ENCODE measurements at places on chromosomes 13 and 19.

GRCh38 chr13:82627183-82627582 lies 1255.1 kb downstream of the SLITRK1 start:
- no peak for DNase-seq

DNA sequence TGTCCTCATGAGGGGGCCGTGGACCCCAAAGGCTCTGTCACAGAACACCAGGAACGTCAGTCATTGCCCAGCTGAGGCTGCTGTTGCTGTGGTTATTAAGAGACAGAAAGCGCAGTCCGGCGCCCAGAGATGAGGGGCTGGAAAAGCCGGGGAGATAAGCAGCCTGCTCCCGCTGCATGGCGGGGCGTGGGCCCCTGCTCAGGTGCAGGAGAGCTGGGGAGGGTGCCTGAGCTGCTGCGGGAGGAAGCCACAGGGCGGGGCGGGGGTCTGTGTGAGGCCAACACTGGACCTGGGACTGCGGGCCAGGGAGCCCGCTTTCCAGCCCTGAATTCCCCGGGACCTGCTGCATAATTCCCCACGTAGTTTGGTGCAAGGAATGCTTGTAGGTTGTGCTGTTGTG lies 11.3 kb downstream of the SOX1 start:
- DNase-seq: no peak

- DNase-seq: no peak
Observed at GRCh38 chr19:10379880-10380312, 476 bp downstream of the TYK2 start.

- no peak for DNase-seq
Observed at GRCh38 chr13:23175920-23176319, 4.9 kb upstream of the SGCG start.

DNA sequence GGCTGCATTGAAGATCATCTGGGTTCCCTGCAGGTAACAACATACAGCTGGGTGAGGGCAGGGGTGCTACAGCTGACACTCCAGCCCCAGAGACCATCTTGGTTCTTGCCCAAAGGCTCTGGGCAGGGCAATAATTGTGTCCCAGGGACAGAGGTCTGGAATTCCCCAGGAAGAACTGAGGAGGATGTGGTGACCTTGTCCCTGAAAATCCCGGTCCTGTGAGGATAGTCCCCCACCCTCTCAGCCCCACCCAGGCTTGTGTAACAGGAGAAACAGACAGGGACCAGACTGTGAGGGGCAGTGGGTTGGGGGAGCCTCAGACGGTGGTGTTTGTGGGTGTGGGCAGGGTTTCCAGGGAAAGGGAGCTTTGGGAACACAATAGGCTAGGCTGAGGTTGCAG lies 63.5 kb downstream of the COLGALT1 start:
- no peak for DNase-seq

DNA sequence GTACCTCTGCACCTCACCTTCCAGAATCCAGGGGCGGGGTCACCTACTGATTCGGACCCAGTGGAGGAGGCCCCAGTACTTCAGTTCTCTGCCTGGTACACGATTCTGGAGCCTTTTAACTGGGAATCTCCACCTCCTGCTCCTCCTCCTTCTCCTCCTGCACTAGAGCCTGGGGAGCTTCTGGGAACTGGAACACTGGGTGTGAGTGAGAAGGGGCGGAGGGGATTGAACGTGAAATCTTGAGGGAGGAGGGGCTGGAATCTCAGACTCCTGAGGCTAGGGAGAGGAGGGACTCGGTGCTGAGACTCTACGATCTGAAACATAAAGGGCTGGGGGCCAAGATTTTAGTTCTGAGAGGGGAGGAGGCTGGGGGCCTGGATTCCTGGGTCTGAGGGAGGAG lies at the start of gene KLK8:
Gene KLK8, minus strand, starts transcription at position 90 of the 400 bp plus-strand sequence. CDS start 437 bp downstream, outside the sequence.
- no peak for DNase-seq

DNA sequence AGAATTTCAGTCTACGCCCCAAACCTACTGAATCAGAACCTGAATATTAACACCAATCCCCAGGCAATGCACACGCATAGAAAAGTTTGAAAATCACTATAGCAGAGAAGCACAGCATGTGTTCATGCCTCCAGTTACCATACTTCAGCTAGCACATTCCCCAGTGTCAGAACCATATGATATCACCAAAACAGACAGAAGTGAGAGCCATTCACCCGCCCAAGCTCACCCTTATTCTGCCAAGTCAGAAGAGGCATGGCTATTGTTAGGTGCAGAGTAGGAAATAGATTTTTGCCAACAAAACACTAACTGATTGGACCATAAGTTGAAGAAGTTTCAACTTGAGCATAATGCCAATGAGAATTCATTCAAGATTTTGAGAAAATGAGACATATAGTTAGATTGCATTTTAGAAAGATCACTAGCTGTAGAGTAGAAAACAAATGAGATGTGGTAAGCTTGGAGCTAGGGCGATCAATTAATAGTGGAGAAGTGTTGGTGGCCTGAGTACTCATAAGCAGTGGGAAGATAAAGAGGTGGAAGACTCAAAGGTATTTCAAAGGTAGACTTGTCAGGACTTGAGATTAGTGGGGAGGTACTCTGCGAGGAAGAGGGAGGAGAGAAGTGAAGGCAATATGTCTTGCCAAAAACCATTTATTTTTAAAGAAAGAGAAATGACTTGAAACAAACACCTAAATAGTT lies 492.4 kb downstream of the SUCLA2 start:
- no peak for DNase-seq

GRCh38 chr13:48160606-48161278 lies 65.8 kb upstream of the MED4 start:
- peak; percentile 42 for DNase-seq

DNA sequence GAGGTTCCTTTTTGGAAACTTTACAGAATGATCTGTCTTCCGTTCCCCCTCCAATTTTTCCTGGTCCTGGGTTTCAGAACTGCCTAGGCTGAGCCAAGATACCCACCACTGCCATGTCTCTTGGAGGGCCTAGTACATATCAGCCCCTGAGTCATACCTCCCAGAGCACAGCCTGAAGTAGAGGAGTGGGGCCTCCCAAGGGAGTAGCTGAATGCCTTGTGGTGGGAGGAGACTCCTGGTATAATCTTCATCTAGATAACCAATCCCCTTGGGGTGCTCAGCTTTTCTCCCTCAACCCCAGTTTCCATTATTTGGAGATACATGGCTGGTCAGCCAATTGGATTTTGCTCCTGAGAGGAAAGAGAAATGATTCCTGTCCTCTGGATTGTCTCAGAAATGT lies 30.3 kb downstream of the ZNF763 start:
- peak; percentile 5 for DNase-seq

- DNase-seq: no peak
Observed at GRCh38 chr13:50396001-50396400, 380.8 kb downstream of the KCNRG start.

GRCh38 chr13:67090856-67091255 lies 139.3 kb downstream of the PCDH9 start:
- no peak for DNase-seq

DNA sequence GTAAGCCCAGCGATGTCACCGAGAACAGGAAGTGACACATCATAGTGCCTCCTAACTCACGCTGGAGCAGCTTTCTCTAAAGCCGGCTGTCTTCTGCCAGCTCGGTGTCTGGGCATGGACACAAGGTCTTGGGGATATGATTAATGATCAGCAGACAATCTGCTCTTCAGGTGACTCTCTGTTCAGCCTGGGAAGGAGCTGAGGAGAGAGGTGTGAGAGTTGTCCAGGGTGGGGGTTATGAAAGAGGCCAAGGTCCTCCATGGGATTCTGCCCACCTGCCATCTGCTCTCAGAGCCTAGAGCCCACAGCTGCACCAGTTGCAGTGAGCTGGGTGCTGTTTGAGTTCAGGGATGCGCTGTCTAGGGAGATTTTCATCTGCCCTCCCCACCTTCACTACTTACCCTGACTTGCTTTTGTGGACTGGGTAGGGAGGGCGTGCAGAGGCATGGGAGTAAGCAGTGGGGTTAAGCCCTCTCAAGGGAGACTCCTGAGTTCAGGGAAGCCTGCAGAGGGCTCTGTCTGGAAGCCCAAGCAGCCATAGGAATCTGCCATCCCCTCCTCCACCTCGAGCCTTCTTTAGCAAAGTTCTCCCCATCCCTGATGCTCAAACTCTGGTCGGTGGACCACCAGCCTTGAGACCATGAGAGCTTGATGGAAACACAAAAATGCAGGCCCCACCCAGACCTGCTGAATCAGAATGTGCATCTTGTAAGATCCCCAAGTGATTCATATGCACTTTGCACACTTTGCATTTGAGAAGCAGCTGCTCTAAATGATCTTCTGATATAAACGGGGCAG lies 539.7 kb downstream of the RFC3 start:
- DNase-seq: no peak

GRCh38 chr13:23668562-23668961 lies 98.3 kb downstream of the TNFRSF19 start:
- DNase-seq: no peak

- DNase-seq: no peak
Observed at GRCh38 chr13:67549331-67549730, 319.2 kb upstream of the PCDH9 start.

DNA sequence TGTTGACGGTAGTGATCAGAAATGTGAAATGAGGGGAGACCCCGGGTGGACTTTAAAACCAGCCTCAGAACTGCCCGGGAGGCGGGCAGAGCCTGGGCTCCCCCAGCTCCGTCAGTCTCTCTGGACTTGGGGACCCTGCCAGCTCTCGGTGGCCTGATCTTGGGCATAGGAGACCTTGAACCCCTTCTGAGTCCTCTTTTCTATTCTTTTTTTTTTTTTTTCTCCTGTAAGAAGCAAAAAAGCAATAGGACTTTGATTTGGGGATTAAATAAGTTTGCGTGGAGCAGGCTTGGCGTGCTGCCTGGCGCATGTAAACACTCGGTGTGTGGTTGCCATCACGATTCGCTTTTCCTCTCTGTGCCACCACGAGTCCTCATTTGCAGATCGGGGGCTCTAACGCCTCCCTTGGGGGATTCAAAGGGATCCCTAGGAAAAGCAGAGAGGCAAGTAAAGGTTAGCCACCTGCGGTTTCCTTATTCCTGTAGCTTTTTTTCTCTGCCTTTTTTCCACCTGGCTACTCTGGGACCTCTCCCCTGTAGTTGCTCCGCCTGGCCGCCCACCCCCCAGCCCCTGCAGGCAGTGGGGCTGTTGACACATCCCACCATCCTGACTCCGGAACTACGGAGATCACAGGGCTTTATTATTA lies 1.3 kb downstream of the SAFB start:
- peak; percentile 11 for DNase-seq

- no peak for DNase-seq
Observed at GRCh38 chr19:45475537-45476291, 7.9 kb downstream of the FOSB start.

GRCh38 chr13:96299235-96299634 lies 209.3 kb downstream of the HS6ST3 start:
- DNase-seq: no peak

DNA sequence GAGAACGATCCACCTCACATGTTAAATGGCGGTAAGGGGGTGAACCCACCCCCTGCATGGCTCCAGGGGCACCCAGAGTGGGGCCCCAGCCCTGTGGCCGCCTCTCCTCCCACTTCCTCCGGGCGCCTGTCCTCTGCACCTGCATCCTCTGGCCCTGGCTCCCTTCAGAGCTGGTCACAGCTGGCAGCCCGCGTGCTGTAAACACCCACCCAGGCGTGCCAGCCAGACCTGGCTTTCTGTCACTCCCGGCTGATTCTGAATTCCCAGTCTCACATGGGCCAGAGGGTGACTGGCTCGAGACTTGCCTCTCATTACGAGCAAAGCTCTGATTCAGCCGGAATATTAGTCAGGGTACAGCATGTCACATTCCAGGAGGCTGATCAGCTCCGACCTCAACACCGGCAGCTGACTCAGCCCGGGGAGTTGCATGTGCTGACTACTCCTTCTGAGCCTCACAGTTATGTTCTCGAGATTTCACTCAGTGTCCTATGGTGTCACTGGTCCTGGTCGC lies 75.1 kb downstream of the GNG7 start:
- peak; percentile 66 for DNase-seq

DNA sequence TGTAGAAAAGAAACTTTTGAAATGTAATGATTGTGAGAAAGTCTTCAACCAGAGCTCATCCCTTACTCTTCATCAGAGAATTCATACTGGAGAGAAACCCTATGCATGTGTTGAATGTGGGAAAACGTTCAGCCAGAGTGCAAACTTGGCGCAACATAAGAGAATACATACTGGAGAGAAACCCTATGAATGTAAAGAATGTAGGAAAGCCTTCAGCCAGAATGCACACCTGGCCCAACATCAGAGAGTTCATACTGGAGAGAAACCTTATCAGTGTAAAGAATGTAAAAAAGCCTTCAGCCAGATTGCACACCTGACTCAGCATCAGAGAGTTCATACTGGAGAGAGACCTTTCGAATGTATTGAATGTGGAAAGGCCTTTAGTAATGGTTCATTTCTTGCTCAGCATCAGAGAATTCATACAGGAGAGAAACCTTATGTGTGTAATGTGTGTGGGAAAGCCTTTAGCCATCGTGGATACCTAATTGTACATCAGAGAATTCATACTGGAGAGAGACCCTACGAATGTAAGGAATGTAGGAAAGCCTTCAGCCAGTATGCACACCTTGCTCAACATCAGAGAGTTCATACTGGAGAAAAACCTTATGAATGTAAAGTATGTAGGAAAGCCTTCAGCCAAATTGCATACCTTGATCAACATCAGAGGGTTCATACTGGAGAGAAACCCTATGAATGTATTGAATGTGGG lies 19.3 kb downstream of the ZNF583 start:
- no peak for DNase-seq

DNA sequence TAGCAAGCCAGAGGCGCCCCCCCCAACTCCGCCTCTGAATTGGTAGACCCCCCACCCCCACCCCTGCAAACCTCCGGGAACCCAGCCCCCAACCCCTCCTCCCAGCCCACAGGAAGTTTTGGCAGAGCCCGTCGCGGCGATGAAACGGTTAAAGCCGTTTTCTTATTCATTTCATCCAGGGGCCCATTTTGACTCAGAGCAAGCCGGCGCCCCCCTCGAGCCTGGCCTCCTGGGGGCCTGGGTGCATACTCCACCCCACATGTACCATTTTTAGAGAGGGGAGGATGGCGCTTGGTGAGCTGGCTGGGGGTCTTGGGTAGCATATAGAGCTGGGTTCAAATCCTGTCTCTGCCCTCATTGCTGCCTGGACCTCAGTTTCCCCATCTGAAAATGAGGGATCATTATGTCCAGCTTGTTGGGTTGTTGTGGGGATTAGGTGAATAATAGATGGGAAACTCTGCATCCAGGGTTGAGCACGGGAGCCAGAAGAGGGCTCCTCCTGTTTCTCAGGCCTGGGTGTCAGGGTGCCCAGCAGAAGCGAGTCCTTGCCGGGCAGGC lies 7.9 kb upstream of the JUNB start:
- DNase-seq: peak; percentile 76

- DNase-seq: no peak
Observed at GRCh38 chr13:94722609-94723345, 10.4 kb upstream of the SOX21 start.

GRCh38 chr19:33997690-33998089 lies 174.6 kb upstream of the LSM14A start:
- no peak for DNase-seq

All from activated CD4-positive, alpha-beta T cell treated with anti-CD3 and anti-CD28 coated beads, Interleukin-2, amount 50 U/mL, for 48 hours (primary cell).